ENCODE measurements at places on chromosomes 16 and 17.

DNA sequence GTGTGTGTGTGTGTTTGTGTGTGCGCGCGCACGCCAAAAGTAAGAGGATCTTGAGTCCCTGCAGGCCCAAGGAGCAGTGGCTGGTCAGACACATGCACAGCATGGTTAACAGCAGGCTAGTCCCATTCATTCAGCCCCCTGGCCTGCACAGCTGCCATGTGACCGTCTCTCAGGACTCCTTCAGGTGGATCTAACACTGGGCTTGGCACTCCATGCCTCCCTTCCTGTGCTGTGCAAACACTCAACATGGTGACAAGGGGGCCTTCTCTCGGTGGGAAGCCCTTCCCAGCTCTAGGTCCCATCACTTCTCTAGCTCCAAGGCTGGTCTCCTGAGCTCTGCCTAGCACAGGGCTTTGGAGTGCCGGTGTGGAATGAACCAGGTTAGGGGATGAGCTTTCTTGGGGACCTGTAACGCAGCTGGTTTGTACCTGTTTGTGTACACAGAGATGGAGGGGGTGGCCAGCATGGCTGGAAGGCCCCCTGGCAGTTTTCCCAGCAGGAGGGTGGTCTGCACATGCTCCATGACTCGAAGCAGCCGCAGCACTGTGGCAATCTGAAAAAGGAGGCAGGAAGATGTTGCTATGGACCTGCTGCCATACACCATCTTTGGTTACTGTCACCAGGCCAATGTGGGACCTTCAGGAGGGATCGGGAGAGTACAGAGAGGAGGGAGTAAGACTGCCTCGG, 69.4 kb upstream of the GCSH start:
- DNase-seq: no peak

DNA sequence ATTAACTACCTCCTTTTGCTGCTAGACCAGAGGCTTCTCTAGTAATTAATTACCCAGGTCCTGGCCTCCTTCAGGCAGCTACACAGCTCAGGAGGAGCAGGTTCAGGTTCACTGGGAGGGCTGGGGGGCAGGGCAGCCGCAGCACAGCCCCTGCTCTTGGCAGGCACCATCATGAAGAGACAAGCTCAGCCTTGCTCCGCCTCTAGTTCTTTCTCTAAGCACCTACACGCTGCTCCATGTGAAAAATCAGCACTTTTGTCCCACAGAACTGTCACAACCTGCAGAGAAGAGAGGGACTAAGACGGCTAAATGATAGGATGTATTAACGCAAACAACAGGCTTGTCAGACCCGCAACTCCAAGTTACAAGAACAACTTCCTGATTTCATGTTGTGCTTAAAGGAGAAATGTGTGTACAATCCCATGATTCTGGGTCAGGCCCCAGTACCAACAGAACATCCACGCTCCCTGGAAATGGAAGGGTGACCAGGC, 53.4 kb downstream of the GRB2 start:
- peak; percentile 30 for DNase-seq

DNA sequence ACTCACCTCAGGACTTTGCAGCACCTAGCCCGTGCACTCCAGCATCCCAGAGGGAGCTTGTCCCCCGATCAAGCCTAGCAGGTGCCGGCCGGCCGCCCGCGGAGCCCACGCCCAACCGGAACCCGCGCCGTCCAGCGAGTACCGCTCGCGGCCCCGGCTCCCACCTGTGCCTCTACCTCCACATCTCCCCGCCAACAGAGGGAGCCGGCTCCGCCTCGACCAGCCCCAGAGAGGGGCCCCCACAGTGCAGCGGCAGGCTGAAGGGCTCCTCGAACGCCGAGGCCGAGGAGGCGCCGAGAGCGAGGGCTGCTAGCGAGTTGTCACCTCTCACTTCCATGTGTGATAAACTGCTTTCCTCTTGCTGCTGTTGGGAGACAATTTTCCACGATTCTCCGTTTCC, 41.1 kb upstream of the DHRS7B start:
- DNase-seq: no peak

DNA sequence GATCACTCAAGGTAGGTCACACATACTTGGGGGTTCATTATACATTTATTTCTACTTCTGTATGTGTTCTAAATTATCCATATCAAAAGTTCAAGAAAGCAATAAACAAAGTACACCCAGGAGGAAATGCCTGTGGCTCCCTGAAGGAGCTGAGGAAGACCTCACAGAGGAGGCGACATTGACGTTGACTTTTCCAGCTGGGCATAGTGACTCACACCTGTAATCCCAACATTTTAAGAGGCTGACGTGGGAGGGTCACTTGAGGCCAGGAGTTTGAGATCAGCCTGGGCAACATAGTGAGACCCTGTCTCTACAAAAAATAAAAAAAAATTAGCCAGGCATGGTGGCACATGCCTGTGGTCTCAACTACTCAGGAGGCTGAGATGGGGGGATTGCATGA, 16.3 kb downstream of the ITGAD start:
- DNase-seq: no peak

DNA sequence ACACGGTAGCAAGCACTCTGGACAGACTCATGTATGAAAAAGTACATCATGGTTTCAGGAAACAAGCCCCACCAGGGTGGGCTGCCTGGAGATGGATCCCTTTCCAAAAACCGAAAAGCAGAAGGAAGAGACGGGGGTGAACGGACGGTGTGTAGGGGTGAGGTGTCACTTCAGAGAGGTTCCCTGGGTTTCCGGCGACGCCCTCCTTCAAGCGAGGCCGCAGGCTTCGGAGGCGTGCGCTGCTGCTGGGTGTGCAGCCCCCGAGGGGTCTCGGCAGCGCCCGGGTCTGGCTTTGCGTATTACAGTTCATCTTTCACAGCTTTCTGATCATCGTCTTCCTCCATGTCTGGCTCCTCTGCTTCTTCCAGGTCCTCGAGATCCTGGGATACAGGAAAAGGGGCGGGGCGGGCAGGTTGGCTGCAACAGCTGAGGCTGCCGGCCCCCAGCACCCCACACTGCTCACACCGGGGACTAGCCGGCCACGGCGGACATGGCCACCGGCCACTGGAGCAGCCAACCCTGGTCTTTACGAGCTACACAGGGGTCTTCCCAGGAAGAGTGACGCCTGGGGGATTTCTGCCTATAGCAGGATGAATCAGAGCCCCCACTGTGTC, 9.0 kb upstream of the PPP1R27 start:
- no peak for DNase-seq

DNA sequence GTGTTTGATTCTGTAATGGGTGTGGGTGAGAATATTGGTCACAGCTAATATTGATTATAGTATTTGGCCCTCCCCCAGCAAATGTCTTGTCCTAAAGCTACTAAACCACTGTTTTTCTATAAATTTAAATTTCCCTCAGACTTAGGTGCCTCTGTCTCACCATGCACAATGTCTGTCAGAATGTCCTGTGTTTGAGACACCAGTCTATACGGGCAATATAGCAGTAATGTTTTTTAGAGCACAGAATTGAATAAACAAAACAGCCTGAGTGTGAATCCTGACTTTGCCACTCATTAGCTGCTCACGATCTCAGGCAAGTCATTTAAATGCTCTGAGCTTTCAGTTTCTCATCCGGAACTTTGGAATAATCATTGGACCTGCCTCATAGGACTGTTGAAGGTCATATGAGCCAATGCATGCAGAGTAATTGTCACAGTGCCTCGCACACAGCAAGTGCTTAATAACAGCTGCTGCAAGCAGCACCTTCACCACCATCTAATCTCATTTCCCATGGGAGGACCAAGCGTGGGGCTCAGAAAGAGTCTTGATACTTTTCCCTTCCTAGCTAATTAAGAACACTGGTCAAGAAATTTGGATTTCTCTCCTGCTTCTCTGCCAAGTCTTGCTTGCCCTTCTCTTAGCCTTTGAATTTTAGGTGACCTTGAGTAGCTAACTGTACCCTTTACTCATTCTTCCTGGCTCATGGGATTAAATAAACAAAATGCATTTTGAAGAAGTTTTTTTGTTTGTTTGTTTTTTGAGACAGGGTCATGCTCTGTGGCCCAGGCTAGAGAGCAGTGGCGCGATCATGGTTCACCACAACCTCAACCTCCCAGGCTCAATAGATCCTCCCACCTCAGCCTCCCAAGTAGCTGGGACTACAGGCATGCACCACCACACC, 9.8 kb downstream of the HLF start:
- no peak for DNase-seq

- no peak for DNase-seq
Measured at GRCh38 chr16:77324729-77325128, 110.1 kb downstream of the ADAMTS18 start.

GRCh38 chr16:81625544-81626153, 153.4 kb upstream of the PLCG2 start:
- DNase-seq: no peak

- DNase-seq: peak; percentile 7
Measured at GRCh38 chr16:48117217-48118105, 38.3 kb downstream of the ABCC12 start.

GRCh38 chr17:40315678-40316570, 6.9 kb downstream of the RARA start:
- no peak for DNase-seq

GRCh38 chr17:30809867-30810266, 14.6 kb downstream of the CRLF3 start:
- DNase-seq: no peak

- DNase-seq: no peak
Measured at GRCh38 chr16:24507959-24508480, 31.3 kb upstream of the RBBP6 start.

- no peak for DNase-seq
Measured at GRCh38 chr16:3295783-3296182, 9.4 kb downstream of the TIGD7 start.

GRCh38 chr16:89484923-89485679, 5.3 kb downstream of the ANKRD11 start:
- DNase-seq: peak; percentile 55

- DNase-seq: peak; percentile 90
Measured at GRCh38 chr17:82518826-82519810, at the start of gene FOXK2. FOXK2 (plus strand) TSS chr17:82519732; CDS start chr17:82519889, 157 bp downstream.

GRCh38 chr16:30722916-30723315, 23.9 kb downstream of the SRCAP start:
- DNase-seq: no peak

DNA sequence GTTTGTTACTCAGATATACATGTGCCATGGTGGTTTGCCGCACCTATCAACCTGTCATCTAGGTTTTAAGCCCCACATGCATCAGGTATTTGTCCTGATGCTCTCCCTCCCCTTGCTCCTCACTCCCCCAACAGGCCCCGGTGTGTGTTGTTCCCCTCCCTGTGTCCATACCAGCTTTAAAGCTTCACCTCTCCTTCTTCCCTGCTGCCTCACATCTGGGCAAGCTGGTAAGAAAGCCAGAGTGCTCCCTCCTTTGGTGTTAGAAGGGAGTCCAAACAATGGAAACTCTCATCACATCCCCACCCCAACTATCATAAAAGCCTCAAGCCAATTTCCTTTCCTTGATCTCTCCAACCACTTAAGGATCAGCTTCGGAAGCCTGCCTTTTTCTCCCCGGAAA, 1115.6 kb upstream of the GOT2 start:
- DNase-seq: no peak

- DNase-seq: no peak
Measured at GRCh38 chr16:2333231-2333630, 7.3 kb downstream of the ABCA3 start.

- DNase-seq: no peak
Measured at GRCh38 chr16:48637039-48637438, 27.1 kb upstream of the N4BP1 start.

- no peak for DNase-seq
Measured at GRCh38 chr17:78390241-78391050, 12.0 kb downstream of the PGS1 start.

GRCh38 chr16:66171578-66171977, 194.9 kb upstream of the CDH5 start:
- no peak for DNase-seq

DNA sequence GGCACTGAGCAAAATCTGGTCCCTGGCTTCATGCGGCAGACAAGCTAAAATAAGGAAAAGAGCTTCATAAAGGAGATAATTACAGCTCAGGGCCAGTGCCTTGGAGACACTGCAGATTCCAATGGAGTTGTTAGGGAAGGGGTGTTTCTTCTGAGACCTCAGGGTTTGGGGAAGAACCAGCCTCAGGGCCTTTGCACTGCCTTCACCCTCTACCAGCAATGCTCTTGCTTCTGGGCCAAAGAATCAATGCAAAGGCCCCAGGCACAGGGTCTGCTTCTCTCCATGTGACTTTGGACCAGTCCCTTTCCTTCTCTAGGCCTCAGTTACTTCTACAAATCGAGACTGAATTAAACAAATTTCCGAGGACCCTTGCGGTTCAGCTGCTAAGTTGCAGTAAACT, 36.2 kb upstream of the GAN start:
- no peak for DNase-seq

DNA sequence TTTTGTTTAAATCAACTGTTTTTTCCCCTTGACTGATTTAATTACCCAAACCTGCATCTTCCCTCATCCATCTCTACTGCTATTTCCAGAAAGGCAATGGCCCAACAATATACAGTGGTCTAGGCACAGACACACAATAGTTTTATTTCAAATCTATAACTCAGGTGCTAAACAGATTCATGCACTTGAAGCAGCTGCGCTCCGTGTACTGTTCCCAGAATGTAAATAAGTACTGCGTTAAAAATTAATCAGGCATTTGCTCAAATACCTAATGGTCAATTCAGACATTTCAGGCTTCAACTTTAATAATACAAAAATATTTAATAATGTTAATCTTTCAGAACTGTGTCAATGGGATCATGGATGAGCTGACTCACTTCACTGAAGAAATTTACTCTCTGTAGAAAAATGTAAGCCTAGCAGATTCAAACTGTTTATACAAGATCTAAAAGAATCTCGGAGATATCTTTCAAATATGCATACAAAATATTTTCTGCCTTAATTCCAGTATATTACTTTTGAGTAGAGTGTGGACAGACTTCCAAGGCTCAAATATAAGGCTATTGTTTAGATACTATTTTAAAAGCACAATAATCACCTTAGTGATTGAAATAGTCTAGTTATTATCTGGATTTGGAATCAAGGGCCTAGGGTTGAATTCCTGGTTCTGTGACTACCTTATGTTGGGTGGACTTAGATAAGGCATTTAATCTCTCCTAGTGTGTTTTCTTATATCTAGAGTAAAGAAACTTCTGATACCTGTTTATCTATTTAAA, 97.4 kb upstream of the PSMD7 start:
- DNase-seq: no peak

DNA sequence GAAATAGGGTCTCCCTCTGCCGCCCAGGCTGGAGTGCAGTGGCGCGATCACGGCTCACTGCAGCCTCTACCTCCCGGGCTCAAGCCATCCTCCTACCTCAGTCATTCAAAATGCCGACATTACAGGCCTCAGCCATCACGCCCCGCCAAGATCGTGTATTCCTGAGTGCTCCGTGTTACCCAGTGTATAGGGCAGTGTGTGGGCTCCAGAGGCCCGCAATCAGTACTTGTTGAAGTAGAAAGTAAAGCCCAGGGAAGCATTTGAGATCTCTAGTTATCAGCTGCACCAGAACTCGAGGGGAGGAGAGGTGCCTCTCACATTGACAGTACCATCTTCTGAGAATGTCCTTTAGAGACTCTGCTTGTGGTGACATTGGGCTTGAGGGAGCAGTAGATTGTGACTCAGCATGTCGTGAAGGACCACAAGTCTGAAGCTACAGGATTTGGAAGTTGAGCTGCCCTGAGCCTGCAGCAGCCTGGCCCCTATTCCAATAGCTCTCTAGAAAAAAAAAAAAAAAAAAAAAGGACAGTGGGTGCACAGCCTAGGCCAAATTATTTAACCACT, 1.1 kb upstream of the PRPSAP1 start:
- DNase-seq: peak; percentile 56

All from MV-4-11 (cell line).